ENCODE measurements at places on chromosomes 16 and 17.

DNA sequence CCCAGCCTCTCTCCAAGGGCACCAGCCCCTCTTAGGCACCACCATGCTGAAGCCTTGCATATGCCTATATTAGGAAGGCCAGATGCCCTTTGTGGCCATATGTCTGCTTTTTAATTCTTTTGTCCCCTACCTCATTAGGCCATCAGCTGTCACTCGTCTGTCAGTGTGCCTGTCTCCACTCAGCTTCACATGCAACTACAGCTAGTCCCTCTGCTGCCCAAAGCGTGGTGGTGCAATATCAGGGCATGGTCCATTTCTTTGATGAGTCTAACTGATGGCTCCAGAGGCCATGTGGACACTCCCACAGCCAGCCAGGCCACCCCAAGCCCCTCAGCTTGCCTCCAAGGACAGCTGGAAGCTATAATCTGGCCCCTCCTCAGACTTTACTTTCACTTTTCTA, 36.3 kb downstream of the MYO18A start:
- peak; percentile 48 for DNase-seq

GRCh38 chr16:70730944-70731343, 45.1 kb upstream of the MTSS2 start:
- no peak for DNase-seq

DNA sequence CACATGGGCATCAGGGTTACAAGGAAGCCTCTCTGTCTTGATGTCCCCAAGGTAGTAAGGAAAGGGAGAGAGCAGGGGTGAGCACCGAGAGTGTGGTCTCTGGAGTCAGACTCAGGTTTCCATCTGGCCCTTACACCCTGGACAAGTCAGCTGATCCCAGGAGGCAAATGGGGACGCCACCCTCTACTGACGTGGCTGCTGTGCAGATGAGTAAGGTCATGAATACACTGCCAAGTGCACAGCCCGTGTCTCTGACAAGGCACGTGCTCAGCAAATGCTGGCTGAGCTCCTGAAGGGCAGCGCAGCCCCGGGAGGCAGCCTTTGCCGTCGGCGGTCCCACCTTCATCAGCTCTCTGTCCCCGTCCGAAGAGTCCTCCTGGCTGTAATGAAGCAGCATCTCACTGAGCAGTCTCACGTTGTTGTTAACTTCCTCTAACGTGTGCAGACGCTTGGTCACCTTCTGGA, 19.4 kb downstream of the GGA3 start:
- DNase-seq: peak; percentile 53

GRCh38 chr16:86090461-86091170, 191.7 kb downstream of the IRF8 start:
- no peak for DNase-seq

DNA sequence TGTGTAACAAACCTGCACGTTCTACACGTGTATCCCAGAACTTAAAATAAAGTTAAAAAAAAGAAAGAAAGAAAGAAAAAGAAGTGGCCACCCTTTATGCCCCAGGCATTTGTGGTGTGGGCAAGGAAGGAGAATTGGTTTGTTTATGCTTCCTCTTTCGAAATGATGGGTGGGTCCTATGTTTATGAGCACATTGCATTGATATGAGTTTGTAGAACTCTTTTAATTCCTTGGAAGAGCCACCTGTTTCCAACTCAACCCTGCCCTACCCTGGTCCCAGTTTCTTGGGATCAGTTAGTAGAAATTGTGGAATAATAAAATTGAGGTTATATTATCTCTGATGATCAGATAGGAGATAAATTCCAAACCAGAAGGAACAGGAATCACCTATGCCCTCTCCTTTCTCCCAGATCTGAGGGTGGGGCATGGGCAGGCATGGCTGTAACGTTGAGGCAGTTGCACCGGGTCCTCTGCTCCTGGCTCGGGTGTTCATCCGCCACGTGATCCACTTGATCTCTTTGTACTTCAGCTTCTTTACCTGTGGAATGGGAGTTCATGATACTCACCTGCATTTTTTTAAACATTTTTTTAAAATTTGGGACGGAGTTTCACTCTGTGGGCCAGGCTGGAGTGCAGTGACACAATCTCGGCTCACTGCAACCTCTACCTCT, 15.9 kb downstream of the CHAD start:
- no peak for DNase-seq

DNA sequence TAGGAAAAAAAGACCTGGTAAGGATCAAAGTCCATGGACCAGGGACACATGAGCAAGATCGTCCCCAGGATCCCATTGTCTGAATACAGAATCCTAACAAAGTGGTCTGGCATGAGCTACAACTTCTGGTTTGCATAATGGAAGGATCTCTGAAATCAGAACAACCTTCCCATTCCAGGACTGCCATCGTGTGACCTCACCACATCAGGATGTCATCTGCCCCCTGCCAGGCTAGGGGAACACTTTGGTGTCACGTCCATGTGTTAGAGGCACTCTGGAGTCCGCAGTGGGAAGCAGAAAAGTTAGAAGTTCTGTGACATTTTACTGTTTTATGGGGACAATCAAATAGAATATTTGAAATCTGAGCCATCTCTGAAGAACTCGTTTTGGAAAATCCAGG, 160.7 kb downstream of the RGS9 start:
- DNase-seq: no peak

DNA sequence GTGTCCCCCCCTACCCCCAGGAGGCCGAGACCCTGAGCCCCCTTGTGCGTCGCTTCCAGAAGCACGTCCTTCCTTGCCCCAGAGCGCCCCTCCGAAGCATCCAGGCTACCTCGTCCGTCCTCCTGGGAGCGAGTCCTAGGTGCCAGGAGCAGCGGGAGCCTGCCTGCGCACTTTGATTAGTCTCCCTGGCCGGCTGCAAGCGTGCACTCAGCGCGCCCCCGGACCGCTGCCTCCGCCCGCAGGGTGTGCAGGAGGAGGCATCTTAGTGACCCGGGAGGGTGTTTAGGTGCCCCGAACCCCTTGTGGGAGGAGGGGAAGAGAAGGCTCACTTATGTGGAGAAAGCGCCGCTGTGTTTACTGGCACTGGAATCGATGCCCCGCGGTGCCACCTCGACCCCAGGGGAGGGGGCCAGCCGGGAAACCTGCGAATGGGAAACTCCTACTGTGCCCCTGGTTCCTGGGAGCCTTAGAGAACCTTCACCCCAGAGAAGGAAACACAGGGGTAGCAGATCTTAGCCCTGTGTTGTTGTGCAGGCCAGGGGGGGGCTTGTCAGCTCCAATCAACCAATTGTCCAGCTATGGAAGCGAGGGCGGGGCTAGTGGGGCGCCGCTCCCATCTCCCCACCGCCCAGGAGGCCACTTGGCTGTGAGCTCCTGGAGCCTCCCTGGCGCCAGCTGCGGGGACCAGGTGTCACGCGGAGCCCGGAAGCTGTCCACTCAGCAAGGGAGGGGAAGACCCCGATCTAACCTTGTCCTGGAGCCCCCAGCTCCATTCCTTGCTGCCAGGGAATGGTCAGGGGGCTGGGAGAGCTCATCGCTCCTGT, 922.8 kb upstream of the EEF2KMT start:
- DNase-seq: no peak

DNA sequence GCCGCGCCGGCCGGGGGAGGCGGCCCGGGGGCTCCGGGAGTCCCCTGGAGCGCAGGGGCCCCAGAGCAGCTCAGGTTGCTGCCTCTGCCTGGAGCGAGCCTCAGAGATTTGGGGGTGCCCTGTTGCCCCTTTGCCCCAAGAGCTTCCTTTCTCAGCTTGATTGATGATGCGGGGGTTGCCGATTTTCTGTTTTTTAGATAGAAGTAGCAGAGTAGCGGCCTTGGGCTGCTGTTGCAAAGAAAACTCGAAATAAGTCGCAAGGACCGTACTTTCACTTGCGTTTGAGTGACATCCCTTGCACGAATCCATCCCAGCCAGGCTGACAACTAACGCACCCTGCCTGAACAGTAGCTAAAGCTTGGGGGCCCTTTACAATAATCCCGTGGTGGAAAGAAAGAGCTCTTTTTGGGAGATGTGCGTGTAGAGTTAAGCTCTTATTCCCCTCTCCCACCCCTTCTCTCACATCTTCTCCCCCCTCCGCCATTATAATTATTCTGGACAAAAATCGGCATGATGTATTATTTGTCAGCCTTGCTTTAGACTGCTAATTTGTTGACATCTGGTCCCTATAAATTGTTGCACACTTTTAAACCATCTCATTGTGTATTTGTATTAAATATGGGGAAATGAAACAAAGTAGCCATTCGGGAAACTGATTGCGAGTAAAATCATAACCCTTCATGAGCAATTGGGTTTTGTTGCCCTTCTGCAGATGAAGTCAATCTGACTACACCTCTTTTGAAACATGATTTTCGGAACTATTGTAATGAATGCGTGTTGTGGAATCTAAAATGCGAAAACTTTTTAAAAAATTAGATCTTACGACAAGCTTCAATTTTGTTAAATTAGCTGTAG, 873 bp downstream of the USP10 start:
- DNase-seq: peak; percentile 57

- DNase-seq: no peak
Observed at GRCh38 chr17:28533091-28533807, 19.2 kb downstream of the UNC119 start.

DNA sequence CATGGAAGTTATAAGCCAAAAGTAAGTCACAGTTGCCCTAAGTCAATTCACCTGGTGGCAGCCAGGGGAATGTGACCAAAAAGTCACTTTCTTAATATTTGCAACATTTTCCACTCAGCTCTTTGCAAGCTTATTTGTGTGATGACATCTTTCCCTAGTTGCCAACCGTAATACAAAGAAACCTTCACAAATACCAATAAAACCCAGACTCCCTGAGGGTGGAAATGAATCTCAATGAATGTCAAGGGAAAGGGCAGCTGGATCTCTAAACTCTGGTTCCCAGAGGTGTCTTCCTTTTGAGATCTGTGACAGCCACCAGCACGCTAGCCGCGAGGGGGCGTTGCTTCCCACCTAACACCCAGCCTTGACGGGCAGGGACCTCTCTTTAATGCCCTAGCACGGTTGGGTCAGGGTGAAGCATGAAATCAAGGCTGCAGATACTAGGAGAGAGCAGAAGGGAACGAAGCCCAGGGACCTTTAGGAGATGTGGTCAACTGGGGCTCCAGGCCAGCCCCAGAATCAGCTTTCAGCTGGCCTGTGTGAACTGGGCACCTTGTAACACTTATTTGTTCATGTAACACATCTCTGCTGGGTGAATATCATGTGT, 82.2 kb downstream of the CMC2 start:
- no peak for DNase-seq

DNA sequence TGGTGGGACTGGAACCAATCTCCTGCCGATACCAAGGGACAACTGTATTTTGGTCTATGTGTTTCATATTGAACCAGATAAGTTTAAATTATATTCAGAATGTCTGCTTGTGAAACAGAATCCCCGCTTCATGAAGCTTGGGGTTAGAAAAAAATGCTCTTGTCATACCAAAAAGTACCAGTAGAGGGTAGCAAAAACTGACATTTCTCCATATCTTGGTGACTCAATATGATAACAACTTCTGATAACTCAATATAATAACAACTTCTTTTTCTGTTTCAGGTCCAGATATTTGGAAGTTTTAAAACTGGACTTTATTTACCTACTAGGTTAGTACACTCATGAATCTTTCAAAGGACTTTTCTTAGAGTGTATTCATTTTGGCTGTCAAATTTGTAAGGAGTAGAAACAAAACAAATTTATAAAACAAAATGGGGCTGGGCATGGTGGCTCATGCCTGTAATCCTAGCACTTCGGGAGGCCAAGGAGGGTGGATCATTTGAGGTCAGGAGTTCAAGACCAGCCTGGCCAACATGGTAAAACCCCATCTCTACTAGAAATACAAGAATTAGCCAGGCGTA, 52.3 kb upstream of the ADCY7 start:
- peak; percentile 53 for DNase-seq

GRCh38 chr16:83704656-83705055, 103.1 kb upstream of the HSBP1 start:
- no peak for DNase-seq

GRCh38 chr17:48375356-48375755, 54.7 kb downstream of the SKAP1 start:
- DNase-seq: no peak

GRCh38 chr17:45740553-45741330, 43.4 kb upstream of the CRHR1 start:
- DNase-seq: peak; percentile 49

GRCh38 chr17:39951924-39952679, 10.7 kb upstream of the GSDMA start:
- no peak for DNase-seq

GRCh38 chr17:19361326-19361725, 1.2 kb downstream of the B9D1 start:
- peak; percentile 48 for DNase-seq

- peak; percentile 82 for DNase-seq
Observed at GRCh38 chr17:48618256-48618896, 3.3 kb upstream of the HOXB8 start.

DNA sequence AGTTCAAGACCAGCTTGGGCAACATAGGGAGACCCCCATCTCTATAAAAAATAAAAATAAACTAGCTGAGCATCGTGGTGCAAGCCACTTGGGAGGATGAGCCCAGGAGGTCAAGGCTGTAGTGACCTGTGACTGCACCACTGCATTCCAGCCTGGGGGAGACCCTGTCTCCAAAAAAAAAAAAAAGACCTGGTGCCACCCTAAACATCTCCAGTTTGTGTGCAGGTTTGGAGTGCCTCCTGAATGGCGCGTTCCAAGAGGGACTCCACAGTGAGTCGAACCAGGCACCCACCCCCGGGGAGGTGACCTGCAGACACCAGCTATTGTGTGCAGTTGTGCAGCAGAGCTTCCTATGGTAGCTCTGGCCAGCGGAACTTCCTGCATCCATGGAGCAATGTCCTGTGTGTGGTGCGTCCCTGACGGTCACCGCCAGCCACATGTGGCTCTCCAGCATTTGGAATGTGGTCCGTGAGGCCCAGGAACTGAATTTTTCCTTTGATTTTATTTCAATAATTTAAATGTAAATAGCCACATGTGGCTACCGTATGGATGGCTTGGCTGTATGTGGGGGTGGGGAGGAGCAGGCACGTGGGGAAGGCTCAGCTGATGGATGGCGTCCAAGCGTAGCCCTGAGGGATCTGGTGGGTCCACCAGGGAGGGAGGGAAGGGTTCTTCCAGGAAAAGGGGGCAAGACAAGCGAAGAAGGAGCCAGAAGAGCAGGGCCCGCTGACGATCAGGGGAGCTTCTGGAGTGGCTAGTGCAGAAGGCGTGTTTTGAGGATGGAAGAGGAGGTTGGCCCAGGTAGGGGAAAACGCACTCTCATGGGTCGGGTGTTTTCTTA, 107.1 kb upstream of the GSE1 start:
- DNase-seq: no peak

Data from RKO (cell line).